ENCODE measurements at places on chromosomes 3 and 15.

DNA sequence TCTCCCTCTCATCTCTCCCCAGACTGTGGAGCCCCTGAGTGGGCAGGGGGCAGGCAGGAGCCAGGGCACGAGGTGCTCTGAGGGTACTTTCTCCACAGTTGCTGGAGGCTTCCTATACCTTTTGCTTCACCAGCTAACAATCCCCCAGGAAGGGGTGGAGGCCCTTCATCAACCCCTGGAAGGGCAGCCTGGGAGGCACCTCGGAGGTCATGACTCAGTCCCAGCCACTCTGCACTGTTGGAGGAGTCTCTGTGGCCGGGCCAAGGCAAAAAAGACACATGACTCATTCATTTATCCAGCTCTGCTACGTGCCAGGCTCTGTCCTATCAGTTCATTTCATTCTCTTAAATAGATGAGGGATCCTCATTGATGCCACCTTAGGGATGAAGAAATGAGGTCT, 15.6 kb upstream of the KY start:
- no peak for DNase-seq

- DNase-seq, result no peak
Measured at GRCh38 chr3:126399351-126399735, 4.6 kb downstream of the CFAP100 start.

GRCh38 chr15:46768287-46768686, 949.0 kb upstream of the SEMA6D start:
- no peak for DNase-seq

GRCh38 chr3:11662392-11662990, 18.8 kb upstream of the VGLL4 start:
- DNase-seq, result peak; percentile 29

DNA sequence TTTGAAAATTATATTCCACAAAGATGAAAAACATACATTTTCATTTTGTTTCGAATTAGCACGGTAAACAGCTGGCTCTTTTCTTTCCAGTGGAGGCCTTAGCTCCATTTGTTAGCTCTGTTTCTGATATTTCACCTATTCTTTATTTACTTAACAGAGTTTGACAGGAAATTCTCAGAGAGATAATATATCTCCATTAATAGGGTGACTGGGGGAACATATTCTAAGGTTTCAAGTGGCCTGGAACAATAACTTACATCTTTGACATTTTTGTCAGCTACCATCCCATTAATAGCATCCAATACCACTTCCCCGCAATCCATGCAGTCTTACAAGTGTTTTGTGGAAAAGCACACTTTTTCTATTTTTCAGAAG, 577.6 kb upstream of the MDFIC2 start:
- DNase-seq, result no peak

DNA sequence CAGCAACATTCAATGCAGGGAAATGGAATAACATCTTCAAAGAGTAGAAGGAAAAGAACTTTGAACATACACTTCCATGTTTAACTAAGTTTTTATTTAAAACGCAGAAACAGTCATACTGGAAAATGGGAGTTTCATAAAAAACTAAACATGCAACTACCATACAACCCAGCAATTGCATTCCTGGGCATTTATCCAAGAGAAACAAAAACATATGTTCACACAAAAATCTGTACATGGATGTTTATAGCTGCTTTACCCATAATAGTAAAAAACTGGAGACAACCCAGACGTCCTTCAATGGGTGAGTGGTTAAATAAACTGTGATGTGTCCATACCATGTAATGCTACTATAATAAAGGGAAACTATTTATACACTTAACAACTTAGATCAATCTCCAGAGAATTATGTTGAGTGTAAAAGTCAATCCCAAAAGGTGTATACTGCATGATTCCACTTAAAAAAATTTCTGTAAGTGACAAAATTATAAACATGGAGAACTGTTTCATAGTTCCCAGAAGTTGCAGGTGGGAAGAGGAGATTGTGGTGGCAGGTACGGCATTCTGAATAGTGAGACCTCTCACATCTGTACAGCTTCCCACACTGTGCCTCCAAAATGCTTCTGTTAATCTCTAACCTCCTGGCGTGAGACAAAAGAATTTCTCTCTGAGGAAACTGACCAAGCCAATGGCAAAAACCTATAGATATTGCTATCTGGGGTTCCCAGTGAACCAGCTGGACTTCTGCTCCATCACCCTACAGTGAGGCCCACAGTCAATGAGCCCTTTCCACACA, 23.1 kb downstream of the ISG20 start:
- no peak for DNase-seq

DNA sequence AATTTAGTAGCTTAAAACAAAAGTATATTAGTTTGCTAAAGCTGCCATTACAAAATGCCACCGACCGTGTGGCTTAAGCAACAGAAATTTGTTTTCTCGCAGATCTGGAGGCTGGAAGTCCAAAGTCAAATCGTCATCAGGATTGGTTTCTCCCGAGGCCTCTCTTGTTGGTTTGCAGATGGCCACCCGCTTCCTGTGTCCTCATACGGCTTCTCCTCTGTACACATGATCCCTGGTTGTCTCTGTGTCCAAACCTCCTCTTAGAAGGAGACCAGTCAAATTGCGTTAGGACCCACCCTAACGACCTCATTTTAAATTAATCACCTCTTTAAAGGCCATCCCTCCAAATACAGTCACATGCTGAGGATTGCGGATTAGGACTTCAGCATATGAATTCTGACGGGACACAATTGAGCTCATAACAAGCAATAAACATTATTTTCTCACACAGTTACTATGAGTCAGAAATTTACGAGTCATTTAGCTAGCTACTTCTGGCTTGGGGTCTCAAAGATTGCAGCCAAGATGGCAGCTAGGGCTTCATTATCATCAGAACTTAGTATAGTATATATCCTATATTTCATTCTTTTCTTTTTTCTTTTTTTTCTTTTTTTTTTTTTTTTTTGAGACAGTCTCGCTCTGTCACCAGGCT, 58.4 kb downstream of the RPL39L start:
- no peak for DNase-seq

GRCh38 chr15:81111018-81111417, 23.1 kb upstream of the CFAP161 start:
- no peak for DNase-seq

- no peak for DNase-seq
Measured at GRCh38 chr3:139109271-139109670, 64.6 kb upstream of the PRR23C start.

DNA sequence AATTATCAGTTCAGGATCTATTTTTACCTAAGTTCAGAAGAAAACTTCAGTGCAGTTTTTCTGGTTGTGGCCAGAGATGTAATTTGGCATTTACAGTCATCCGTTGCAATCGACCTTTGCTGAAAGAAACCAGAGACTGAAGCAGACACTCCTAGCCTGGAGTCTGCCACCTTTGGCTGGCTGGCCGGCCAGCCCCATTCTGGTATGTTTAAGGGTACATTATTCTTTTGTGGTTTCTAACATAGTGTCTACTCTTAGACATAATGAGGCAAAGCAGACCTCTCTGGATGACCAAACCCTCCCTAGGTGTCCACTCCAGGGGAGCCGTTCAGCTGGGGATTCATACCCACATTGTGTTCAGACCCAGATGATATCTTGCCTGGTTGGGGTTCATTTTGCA, 275.9 kb upstream of the TPM1 start:
- DNase-seq, result no peak

DNA sequence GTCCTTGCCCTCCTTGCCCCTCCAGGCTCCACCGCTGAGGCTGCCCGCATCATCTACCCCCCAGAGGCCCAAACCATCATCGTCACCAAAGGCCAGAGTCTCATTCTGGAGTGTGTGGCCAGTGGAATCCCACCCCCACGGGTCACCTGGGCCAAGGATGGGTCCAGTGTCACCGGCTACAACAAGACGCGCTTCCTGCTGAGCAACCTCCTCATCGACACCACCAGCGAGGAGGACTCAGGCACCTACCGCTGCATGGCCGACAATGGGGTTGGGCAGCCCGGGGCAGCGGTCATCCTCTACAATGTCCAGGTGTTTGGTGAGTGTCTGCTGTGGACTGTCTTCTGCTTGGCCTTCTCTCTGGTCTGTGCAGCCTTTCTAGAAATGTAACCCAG, 61.0 kb downstream of the BOC start:
- DNase-seq, result no peak

DNA sequence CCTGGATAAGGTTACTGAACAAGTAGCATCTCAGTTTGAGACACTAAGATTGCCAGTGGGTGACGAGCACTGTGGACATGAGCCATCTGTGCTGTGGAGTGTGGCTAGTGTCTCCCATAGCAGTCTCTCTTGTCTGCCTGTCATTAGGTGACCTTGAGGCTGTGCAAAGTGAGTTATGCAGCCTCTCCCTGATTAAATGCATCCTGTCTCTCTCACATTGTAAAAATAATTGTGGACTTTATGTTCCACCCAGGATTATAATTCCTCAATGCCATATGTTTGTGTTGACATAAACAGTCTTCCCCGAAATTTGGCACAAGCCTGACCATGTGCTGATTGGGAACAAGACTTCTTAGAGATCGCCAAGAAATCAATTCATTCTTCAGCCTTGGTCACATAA, 168.9 kb downstream of the MYRIP start:
- DNase-seq, result no peak

DNA sequence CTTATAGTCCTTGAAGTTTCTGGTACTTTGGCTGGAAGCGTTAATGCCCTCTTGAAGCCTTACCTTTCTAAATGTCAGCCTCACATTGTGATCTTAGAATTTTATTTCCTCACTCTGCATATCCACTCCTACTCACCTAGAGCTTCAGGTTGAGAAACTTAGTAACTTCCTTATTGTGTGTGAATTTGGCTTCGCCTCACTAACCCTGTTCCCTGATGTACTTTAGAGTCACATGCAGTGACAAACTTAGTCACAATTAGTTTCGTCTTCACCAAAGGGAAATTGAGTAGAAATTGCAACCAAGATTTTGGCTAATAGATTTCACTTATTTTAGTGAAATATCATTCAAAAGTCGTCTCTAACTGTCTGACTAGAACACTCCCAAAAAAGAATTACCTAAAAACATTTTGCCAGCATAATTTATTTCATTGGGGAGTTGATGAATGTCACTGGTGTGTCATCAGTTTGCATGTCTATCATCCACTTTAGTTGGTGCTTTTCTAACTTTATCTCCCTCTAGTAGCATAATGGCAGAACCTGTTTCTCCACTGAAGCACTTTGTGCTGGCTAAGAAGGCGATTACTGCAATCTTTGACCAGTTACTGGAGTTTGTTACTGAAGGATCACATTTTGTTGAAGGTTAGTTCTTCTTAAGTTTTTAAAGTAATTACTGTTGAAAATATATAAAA, 960 bp downstream of the MFN1 start:
- peak; percentile 23 for DNase-seq

DNA sequence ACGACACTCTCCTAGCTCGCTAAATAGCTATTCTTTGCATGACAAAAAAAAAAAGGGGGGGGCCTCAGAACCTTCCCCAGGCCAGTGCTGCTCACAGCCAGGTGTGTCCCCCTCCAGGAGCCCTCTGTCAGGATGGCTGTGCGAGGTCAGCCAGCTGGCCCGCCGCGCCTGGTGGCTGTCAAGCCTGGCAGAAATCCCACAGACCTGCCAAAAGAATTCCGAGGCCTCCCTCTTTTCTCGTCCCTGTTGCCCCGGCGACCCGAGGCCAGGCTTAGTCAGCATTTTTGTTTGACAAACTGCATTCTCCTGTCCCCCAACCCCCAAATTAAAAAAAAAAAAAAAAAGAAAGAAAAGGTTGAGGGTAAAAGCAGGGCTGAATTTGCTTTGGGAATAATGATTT, 61.9 kb downstream of the TM4SF4 start:
- DNase-seq, result no peak

DNA sequence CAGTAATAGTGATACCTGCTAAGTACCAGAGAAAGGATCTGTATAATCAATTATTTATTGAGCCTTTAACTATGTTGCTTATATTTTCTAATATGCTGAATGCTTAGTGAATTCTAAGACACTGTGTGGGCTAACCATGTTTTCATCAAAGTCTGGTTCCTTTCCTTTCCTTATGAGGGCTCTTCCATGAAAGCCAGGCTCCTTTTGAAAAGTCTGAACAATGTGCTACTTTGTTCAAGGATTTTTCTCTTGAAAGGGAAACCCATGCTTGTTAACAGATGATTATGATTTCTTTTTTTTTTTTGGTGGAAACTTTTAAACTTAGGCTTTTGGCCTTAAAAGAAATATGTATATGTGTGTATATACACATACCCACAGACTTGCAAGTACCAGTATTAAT, 17.0 kb downstream of the YEATS2 start:
- DNase-seq, result no peak

Measured in hematopoietic multipotent progenitor cell treated with erythropoietin and hydrocortisone succinate and interleukin-3 and kit ligand, for 8 days (in vitro differentiated cells).